ENCODE measurements at places on chromosomes 3 and 15.
A peak's percentile ranks its signal among the peaks of the same experiment; 100 is the strongest.

GRCh38 chr3:170007031-170007663 is 30.6 kb upstream of the GPR160 start:
- peak; percentile 53 for DNase-seq

- no peak for DNase-seq
Observed at GRCh38 chr3:183085634-183086390, 13.5 kb downstream of the MCCC1 start.

- no peak for DNase-seq
Observed at GRCh38 chr15:81379269-81379668, 5.3 kb upstream of the TMC3 start.

DNA sequence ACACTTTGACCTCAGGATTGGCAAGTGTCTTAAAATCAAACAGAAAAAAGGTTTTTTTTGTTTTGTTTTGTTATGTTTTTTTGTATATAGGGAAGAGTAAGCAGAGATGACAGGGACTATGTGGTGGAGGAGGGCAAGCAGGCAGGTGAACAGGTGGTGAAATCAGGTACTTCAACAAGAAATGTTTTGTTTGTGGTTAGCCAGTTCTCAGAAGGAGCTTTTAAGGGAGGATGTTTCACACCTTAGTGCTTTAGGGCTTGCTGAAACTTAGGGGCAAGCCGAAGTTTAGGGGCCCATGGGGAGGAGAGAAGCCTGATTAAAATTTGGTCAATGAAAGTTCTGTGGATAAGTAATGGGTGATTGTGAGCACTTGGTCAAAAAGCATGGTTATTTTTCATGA is 370.7 kb upstream of the SLCO3A1 start:
- DNase-seq: no peak

GRCh38 chr3:38576526-38577370 is 72.7 kb downstream of the SCN5A start:
- no peak for DNase-seq

DNA sequence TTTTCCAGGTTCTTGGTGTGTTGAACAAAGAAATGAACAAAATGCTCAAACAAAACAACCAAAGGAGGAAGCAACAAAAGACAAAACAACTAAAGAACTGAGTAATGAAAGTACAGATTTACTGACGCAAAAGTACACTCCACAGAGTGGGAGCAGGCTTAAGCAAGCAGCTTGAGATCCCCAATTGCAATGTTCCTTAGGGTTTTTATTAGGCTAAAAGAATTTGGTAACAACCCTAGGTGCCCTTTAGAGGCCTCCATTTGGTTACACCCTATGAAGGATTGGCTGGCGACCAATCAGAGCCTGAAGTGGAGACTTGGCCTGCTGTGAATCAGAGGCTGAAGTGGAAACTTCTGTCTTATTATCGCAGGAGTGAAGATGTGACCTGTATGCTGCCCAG is 243.4 kb upstream of the ATP10A start:
- no peak for DNase-seq

Data from AG20443 (cell line).